Right ventricle myocardium superior (tissue), 1 donor: ENCODE measurements at places on chromosomes 1 and 21.
A peak's percentile ranks its signal among the peaks of the same experiment; 100 is the strongest.

DNA sequence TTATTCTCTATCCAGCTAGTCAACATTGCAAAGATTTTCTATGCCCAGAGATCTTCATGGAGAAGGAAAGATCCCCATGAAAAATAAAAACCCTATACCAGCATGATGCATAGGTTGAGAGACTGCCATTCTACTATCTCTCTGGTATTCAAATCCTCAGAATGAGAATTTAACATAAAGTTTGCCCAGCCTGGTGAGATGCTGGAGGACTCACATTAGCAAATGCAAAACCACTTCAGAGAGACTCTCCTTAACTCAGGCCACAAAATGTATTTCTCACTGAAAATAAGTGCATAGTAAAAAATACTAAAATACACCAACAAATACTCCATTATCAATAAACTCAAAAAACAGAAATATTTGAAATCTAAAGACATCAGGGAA lies 430.0 kb upstream of the RUNX1 start:
- no peak for DNase-seq

- peak; percentile 85 for DNase-seq
These were observed 16.5 kb downstream of the PTCH2 start for GRCh38 chr1:44826375-44827196.

DNA sequence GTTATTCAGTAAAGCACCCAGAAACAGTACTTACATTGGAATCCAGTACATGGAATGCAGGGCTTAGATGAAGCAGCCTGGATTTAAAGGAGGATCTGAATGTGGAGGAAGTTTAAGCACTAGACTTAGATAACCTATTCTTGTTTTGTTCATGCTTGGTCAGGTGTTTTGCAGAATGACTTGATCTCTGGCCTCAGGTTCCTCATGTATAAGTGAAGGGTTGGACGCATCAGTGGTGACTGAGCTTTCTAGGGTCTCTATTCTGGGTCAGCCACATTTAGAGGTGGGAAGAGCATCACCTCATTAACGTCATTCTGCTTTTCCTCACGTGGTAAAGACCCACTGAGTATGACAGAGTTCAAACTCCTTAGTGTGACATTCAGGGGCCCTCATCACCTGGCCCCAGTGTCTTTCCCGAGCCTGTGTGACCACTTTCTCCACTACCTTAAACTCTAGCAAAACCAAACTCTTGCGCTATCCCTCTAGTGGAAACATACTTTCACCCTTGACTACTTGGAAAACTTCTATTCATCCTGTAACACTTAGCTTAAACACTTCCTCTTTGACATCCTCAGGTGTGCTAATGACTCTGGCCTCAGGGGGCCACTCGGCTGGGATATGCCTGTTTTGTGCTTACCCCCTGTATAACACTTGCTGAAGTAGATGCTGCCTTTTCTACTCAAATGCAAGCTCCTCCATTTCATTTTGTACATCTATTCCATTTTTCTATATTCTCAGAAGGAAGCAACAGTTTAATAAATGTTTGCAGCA lies 871 bp upstream of the ERICH3 start:
- DNase-seq, result no peak

GRCh38 chr1:167454304-167454893 lies 63.9 kb downstream of the CD247 start:
- no peak for DNase-seq

DNA sequence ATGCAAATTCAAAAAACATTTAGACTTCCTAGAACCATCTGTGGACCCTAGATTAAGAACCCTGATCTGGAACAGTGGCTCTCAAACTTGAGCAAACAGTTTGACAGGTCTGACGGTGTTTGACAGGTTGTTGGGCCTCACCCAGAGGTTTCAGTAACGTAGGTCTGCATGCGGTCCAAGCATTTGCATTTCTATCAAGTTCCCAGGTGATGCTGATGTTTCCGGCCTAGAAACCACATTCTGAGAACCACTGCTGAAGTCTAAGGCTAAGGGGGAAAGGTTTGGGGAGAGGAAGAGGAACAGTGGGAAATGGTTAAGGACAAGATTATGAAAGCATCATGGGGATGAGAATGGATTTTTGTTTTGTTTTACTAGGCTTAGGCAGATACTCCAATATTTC lies 48.6 kb downstream of the MDM4 start:
- DNase-seq, result no peak

GRCh38 chr1:2384941-2385481 lies 6.3 kb downstream of the MORN1 start:
- peak; percentile 42 for DNase-seq

DNA sequence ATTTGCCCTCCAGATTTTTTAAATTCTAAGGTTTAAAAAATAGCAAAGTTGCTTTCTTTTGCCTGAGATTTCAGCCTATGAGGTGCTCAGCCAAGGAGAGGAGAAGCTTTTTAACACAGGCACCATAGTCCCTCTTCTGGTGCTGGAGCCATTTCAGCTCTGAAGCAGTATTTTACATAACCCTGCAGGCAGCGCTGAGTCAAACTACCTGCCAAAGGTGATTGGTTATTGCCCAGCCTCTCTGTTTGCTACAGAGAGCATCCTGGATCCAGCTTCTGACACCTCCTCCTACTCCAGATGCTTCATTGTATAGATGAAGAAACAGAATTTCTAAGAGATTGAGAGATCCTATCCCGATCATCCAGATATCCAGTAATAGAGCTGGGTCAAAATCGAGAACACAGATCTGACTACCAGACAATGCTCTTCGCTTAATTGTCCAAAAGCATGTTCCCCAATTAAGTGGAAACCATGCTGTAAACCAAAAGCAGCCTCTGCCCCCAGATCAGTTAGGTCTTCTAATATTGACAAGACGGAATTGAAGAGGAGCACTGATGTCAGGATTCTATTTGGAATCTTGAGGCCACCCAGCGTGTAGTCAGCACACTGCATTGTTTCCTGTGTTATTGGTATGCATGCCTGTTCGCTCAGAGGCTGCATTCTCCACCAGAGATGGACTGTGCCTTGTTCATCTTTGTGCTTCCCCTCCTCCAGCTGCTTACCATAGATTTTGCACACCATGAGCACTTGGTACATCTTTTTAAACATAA lies 22.1 kb downstream of the RGS8 start:
- no peak for DNase-seq

DNA sequence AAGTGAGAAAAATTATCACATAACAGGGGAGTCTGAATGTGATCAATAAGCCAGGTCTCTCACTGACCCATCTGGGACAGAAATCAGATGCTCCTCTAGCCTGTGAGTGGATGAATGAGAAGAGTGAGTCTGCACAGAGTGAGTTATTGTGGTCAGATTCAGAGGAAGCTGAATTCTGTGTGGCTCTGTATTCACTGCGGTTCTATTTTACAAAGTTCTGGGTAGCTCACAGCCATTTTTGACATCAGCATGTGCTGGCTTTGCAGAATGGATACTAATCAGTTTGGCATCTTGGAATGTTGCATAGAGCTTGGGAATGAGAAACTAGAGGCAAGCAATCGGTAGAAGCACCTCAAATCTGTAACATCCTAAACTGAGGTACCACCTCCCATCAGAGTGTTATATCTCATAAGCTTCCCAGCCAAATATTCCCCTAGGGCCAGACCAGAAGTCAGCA lies 3.8 kb downstream of the COLGALT2 start:
- no peak for DNase-seq

GRCh38 chr1:203538726-203539125 lies 44.8 kb downstream of the OPTC start:
- no peak for DNase-seq

GRCh38 chr1:42167611-42168390 lies 3.3 kb upstream of the GUCA2A start:
- DNase-seq, result no peak

DNA sequence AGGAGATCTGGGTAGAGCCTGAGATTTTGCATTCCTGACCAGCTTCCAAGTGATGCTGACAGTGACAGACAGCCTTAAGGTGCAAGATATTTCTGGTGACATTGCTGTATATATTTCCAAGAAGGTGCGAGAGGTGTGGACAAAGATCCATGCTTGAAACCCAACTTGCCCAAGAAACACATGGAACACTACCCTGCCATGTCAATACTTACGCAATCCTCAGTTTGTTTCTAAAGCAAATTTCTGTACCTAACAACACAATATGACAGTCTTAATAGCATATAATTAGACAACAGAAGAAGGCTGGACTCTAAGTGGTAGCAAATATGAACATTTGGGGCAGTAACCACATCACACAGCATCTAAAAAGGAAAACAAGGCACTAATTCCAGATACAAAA lies 260.4 kb downstream of the DSCAM start:
- DNase-seq, result no peak

- no peak for DNase-seq
These were observed 2.5 kb downstream of the AGL start for GRCh38 chr1:99852648-99853047.

- DNase-seq, result no peak
These were observed 30.5 kb downstream of the ZNF496 start for GRCh38 chr1:247301176-247301540.

DNA sequence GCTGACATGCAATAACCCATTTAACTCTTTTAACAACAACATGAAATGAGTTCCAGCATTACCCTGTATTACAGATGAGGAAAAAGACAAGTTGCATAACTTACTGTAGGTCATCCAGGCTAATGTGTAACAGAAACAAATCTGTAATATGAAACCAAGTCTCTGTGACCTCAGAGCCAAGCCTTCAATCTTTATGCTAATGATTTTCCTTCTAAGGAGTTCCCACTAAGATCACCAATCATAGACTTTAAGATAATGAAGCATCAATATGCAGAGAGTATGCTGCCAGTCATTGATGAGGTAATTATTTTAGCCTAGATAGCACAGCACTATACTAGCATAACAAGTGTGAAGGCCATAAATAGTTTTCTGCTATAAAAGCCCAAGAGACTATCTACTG lies 35.6 kb upstream of the RNPC3 start:
- DNase-seq, result no peak

GRCh38 chr1:169623132-169623926 lies 6.6 kb downstream of the SELP start:
- DNase-seq, result no peak

DNA sequence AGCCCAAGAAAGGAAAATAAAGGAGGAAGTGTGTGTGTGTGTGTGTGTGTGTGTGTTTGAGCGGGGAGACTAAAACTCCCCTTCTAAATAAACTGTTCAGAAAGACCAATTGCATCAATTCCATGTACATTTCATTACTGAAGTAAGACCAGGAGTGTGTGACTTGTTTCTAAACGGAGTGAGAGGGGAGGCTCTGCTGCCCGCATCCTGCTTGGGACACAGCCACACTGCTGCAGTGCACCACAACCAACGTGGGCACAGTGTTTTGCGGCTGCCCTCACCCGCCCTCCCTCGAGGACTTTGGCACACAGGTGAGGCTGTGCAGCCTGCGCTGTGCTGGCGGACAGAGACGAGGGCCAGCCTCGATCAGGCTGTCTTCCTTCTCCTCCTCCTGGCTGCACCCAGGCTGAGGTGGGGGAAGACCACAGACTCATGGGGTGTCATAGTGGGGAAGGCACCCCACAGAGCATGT lies 31.0 kb upstream of the H6PD start:
- DNase-seq, result no peak

DNA sequence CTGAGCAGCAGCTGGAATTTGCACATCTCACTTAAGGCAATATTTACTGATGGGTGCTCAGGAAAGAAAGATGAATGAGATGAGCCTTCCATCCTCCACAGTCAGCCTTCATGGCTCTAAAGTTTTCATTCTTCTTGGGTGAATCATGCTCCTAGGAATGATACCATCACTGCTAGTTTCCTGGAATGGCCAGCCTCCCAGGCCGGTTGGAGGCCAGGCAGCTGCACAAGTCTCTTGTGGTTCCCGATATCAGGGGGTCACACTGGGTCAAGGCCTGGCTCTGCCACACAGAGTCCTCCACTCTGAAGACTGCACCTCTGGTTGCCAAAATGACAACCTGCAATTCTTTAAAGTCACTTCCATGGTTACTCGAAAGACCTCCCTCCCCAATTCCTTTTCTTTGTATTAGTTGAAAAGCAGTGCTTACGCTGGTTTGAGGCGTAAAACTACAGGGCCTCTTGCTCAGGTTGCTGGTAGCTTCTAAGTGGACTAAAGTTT lies 46.2 kb upstream of the PALMD start:
- DNase-seq, result peak; percentile 63

GRCh38 chr1:107149946-107150345 lies 9.1 kb downstream of the NTNG1 start:
- no peak for DNase-seq

GRCh38 chr1:100613817-100614559 lies 76.0 kb downstream of the GPR88 start:
- DNase-seq, result no peak

- DNase-seq, result no peak
These were observed 35.3 kb downstream of the RNF115 start for GRCh38 chr1:145788580-145788979.
